ENCODE measurements at places on chromosomes 13 and 19.

GRCh38 chr13:35787937-35788336 is 311.4 kb upstream of the MAB21L1 start:
- no peak for DNase-seq

DNA sequence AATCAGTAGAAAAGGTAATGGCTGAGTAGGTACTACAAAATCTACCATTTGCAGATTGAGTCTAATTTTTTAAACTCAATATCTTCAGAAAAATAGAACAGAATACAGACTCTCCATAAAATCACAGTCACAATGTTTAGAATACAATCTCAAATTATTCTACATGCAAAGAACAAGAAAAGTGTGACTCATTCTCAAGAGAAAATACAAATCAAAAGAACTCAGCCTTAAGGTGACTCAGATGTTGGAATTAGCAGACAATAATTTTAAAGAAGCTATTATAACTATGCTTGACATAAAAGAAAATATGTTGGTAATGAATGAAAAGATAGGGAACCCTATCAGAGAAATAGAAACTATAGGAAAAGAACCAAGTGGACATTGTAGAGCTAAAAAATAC is 78.9 kb downstream of the RXFP2 start:
- DNase-seq: no peak

- DNase-seq: no peak
These were observed 66.3 kb downstream of the LMO7 start for GRCh38 chr13:75702476-75702875.

DNA sequence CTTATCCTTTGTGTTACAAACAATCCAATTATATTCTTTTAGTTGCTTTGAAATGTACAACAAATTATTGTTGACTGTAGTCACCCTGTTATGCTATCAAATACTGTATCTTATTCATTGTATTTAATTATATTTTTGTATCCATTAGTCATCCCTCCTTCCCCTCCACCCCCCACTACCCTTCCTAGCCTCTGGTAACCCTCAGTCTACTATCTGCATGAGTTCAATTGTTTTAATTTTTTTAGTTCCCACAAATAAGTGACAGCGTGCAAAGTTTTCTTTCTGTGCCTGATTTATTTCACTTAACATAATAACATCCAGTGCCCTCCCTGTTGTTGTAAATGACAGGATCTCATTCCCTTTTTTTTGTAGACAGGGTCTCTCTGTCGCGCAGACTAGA is 4.5 kb downstream of the SAE1 start:
- no peak for DNase-seq

- no peak for DNase-seq
These were observed 72.5 kb upstream of the MTIF3 start for GRCh38 chr13:27522847-27523246.

DNA sequence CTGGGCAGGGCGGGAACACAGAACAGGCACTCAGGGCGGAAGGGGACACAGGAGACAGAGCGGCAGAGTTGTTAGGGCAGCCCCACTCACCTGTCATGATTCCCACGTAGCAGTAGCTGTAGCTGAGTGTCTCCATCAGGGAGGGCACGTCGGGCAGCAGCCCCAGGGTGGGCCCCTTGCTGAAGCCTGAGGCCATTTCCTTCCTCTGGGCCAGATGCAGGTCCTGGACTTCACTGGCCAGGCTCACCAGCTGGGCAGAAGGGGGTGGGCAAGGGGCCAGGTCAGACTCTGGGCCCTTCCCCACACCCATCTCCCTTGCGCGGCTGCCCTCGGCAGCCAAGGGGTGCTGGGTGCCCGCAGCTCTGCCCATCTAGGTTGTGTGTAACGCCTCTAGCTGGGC is 5.9 kb downstream of the MBOAT7 start:
- no peak for DNase-seq

DNA sequence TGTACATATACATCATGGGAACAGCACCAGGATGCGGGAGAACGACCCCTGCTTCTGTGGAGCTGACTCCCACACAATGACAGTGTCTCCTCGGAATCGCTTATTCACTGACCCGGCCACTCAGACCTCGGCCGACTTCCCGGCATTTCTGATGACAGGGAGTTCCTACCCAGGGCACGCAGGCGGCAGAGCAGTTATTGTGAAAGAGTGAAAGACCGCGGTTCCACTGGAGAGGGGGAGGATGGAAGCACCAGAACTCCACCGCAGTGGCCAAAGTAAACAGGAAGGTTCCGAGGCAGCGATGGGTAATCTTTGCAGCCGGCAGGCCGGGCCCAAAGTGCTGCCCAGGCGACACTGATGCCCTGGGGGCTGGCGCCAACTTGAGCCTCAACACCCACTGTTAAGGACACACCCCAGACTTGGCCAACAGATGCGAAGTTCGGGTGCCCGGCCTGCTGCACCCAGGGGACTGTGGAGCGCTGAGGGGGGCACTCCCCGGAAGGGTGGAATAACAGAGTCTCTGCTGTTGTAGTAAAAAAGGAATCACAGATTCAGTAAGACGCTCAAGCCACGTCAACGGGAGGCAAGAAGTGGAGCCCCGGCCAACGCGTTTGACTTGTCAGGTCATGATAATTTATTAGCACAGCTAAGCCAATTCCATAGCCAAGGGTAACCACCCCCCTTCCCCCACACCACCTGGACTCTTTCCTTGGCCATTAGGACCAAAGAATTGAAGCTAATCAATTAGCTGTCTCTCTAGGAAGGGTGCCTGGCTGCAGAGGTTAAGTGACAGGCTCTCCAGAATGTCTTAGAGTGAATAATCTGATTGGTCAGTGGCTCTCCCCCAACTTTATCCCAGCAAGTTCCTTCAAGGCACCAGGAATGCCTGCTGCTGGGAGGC is 5.8 kb downstream of the MLLT1 start:
- no peak for DNase-seq
